ENCODE measurements at places on chromosomes 7 and 10. TPM values are rescaled to one million over a fixed set of nuclear protein-coding genes. Genes with fewer than 3 reads are reported as not detected.

GRCh38 chr7:16369855-16370254 lies 51.5 kb downstream of the CRPPA start:
- no peaks in the 10 kb centered on the region for H3K27me3 ChIP-seq
- H3K27ac ChIP-seq: no peak overlapping the region
- H3K36me3 ChIP-seq: peaks cover 5% of the 10 kb centered on the region
- H3K4me3 ChIP-seq: no peak overlapping the region
- H3K4me1 ChIP-seq: no peaks in the 10 kb centered on the region

DRGX gene
- not detected for total RNA-seq

GRCh38 chr10:128938558-128938957 lies 528.5 kb upstream of the MGMT start:
- H3K4me3 ChIP-seq: no peak overlapping the region
- H3K27ac ChIP-seq: no peak overlapping the region
- no peaks in the 10 kb centered on the region for H3K27me3 ChIP-seq
- no peaks in the 10 kb centered on the region for H3K36me3 ChIP-seq
- H3K4me1 ChIP-seq: no peaks in the 10 kb centered on the region

DNA sequence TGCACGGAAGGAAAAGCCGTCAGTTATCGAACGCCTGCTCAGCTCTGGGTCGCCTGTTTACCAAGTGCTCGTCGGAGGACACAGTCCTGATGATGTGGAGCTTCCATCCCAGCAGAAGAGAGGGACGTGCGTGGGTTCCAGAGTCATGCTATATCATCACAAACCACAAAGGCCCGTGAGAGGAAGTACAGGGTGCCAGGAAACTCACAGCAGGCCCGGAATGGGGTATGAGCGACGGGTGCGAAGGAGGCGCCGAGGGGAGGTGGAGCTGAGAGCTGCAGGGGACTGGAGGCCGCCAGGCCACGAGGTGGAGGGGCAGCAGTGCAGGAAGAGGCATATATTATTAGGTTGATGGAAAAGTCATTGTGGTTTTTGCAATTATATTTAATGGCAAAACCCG lies 102.5 kb downstream of the ACTR3B start:
- H3K4me1 ChIP-seq: no peaks in the 10 kb centered on the region
- no peaks in the 10 kb centered on the region for H3K27me3 ChIP-seq
- H3K4me3 ChIP-seq: no peak overlapping the region
- H3K36me3 ChIP-seq: no peaks in the 10 kb centered on the region
- DNase-seq: no peak

SLC37A3 gene
- total RNA-seq: 17.8 TPM

EPHA1 gene
- 87.5 TPM for total RNA-seq

DNA sequence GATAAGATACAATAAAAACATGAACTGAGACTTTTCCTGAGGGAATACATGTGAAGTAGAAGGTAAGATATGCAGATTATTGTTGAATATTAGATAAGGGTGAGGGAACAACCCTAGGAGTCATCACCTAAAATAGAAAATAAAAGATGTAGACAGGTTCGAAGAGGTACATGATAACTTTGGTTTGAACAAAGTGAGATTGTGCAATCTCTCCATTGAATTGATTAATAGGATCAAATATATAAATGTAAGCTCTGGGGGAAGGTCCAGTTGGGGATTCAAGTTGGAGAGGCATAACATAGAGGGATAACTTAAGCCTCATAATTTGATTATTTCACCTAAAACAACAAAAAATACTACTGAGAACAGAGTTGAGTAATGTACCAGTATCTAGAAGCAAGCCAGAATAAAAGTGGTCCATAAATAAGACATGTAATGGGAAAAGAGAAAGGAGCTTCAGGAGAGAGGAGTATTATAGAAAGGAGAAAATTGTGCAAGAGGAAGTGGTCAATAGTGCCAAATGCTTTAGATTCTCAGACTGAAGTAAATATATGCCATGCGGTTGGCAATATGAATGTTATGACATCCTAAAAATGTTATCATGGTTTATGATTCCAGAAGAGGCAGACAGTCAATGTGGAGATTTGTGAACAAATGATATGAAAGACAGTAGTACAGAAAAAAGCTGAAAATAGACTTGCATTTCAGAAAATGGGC lies 282.3 kb upstream of the CHRM2 start:
- DNase-seq: no peak
- no peak overlapping the region for H3K4me3 ChIP-seq
- no peaks in the 10 kb centered on the region for H3K4me1 ChIP-seq
- no peaks in the 10 kb centered on the region for H3K36me3 ChIP-seq

WNT2 gene
- not detected for total RNA-seq

DNA sequence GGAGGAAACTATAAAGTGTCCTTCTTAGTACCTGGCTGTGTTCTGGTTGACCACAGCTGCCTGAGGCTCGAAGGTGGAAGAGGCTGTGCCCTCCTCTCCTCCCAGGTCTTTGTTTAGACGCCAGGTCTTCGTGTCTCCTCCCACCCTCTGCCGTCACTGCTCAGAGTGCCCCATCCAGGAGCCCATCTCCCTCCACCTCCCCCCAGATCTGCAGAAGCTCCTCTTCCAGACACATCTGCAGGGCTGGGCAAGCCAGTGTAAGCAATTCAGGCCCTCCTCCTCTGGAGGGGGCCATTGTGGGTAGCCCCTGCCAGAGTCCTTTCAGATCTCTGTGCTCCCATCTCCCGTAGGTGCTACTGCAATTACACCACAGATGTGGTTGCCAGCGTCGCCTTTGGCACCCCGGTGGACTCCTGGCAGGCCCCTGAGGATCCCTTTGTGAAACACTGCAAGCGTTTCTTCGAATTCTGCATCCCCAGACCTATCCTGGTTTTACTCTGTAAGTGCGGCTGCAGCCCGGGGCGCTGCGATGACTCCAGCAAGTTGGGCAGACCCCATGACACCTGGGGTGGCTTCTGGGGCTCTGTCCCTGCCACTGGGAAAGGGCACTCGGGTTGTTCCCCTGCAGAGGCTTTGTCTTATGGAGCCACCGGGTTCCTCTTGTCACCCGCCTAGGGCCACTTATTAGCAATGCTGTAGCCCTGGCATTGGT lies 107.5 kb downstream of the PARP12 start:
- no peaks in the 10 kb centered on the region for H3K36me3 ChIP-seq
- no peaks in the 10 kb centered on the region for H3K4me1 ChIP-seq
- no peak overlapping the region for H3K27ac ChIP-seq
- no peak overlapping the region for H3K4me3 ChIP-seq
- H3K27me3 ChIP-seq: no peaks in the 10 kb centered on the region

HYAL4 gene
- total RNA-seq: not detected

GRCh38 chr10:93431361-93431760 lies 50.8 kb downstream of the MYOF start:
- H3K4me1 ChIP-seq: peaks cover 36% of the 10 kb centered on the region
- no peaks in the 10 kb centered on the region for H3K27me3 ChIP-seq
- H3K27ac ChIP-seq: no peak overlapping the region
- no peaks in the 10 kb centered on the region for H3K36me3 ChIP-seq
- no peak for DNase-seq

DNA sequence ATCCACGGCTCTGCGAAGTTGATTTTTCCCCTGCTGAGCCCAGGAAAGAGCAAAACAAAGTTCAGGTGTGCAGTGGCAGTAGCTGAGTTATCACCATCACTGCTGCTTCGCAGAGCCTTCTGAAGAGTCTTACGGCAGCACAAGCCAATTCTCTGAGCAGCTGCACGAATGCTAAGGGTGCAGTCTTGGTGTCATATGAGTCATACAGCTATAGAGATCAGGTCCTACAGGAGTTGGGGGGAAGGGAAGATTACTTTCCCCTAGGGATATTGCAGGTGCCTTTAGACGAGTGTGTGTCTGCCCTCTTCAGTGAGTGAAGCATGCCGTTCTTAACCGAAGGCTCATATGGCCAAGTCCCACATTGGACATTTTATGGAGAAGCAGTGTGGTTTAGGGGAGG lies 227.8 kb downstream of the CELF2 start:
- peaks cover 8% of the 10 kb centered on the region for H3K4me1 ChIP-seq
- no peak overlapping the region for H3K4me3 ChIP-seq
- no peak for DNase-seq
- H3K27ac ChIP-seq: no peak overlapping the region

- no peak overlapping the region for H3K27ac ChIP-seq
- H3K4me1 ChIP-seq: no peaks in the 10 kb centered on the region
- H3K36me3 ChIP-seq: no peaks in the 10 kb centered on the region
- no peaks in the 10 kb centered on the region for H3K27me3 ChIP-seq
- no peak for DNase-seq
Observed at GRCh38 chr10:71483885-71484751, 87.4 kb downstream of the CDH23 start.

DNA sequence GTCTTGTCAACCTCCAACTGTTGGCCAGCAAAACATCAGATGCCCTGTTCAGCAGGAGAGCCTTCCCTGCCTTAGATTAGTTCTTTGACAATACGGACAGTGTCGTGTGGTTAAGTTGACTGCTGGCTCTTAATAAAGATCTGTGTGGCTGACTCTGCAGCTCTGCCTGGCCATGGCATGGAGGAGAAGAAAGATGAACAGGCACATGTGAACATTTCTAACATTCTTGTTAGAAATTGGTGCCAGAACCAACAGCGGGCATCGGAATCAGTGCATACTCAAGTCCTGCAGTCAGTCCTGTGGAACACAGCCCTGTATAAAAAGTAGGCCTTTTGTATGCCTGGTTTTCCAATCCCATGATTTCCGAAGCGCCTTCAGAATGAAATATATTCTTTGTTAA lies 455.6 kb downstream of the POM121L12 start:
- H3K27me3 ChIP-seq: no peaks in the 10 kb centered on the region
- no peak overlapping the region for H3K27ac ChIP-seq
- DNase-seq: no peak

PITX3 gene
- total RNA-seq: not detected

GRCh38 chr10:88616250-88616977 lies 29.9 kb downstream of the LIPJ start:
- H3K4me1 ChIP-seq: no peaks in the 10 kb centered on the region
- no peaks in the 10 kb centered on the region for H3K36me3 ChIP-seq
- no peak overlapping the region for H3K27ac ChIP-seq
- DNase-seq: no peak
- no peak overlapping the region for H3K4me3 ChIP-seq

CCZ1 gene
- 56.1 TPM for total RNA-seq

GRCh38 chr7:104971290-104972071 lies 42.5 kb upstream of the KMT2E start:
- no peak overlapping the region for H3K4me3 ChIP-seq
- no peaks in the 10 kb centered on the region for H3K27me3 ChIP-seq
- H3K36me3 ChIP-seq: no peaks in the 10 kb centered on the region

PRRT4 gene
- total RNA-seq: 1.3 TPM

DNAH11 gene
- total RNA-seq: 0.91 TPM

MYO3A gene
- total RNA-seq: 3.1 TPM

DNA sequence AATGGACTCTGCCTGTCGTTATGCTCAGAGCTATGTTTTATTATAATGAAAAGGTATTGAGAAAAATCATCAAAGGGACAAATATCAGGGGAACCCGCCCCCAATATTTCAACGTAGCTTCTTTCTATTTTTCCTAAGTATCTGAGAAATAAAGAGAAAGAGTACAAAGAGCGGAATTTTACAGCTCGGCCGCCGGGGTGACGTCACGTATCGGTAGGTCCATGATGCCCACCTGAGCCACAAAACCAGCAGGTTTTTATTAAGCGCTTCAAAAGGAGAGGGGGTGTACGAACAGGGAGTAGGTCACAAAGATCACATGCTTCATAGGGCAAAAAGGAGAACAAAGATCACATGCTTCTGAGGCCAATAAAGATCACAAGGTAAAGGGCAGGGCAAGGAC lies 281.6 kb upstream of the POM121L12 start:
- H3K27me3 ChIP-seq: no peaks in the 10 kb centered on the region
- no peaks in the 10 kb centered on the region for H3K36me3 ChIP-seq
- H3K4me1 ChIP-seq: no peaks in the 10 kb centered on the region
- H3K27ac ChIP-seq: no peak overlapping the region

OR6V1 gene
- not detected for total RNA-seq

Data from esophagus squamous epithelium (tissue), 5 donors.